ENCODE measurements at places on chromosomes 11 and 22. TPM values are rescaled to one million over a fixed set of nuclear protein-coding genes. Genes with fewer than 3 reads are reported as not detected.

- DNase-seq, result no peak
Measured at GRCh38 chr22:36425977-36426523, 38.3 kb upstream of the MYH9 start.

- no peak for DNase-seq
Measured at GRCh38 chr22:50338860-50339462, 4.2 kb upstream of the PPP6R2 start.

DNA sequence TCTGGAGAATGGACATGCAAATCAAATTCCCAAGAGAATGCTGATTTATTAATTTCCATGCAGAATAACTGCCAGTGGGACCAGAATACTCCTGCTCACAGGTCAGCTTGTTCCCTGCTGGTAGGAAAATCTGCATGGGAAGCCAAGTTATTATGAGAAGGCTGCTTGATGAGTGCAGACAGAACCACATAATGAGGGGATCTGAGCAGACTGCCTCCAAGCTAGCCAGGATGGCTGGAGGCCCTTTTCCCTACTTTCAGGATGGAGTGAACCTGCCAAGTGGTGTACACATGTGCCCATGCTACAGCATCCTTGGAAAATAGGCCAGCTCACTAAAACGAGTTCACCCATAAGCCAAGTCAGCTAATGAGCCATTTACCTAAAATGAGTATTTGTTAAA is 55.2 kb upstream of the ZBED5 start:
- DNase-seq, result no peak

The NRIP3 gene
- 2.1 TPM for total RNA-seq

DNA sequence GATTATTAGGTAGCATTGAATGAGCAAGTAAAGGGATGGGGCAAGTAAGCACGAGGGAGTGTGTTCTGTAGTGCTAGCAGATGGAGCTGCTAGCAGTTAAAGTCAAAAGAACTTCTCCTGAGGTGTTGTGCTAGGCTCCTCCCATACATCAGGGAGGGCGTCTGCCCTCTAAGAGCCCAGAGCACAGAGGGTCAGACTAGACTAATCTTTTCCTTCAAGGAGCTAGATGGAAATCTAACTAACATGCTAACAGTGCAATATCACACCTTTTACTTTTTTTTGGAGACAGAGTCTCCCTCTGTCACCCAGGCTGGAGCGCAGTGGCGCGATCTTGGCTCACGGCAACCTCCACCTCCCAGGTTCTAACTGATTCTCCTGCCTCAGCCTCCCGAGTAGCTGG is 3.2 kb upstream of the PLA2G6 start:
- no peak for DNase-seq

DNA sequence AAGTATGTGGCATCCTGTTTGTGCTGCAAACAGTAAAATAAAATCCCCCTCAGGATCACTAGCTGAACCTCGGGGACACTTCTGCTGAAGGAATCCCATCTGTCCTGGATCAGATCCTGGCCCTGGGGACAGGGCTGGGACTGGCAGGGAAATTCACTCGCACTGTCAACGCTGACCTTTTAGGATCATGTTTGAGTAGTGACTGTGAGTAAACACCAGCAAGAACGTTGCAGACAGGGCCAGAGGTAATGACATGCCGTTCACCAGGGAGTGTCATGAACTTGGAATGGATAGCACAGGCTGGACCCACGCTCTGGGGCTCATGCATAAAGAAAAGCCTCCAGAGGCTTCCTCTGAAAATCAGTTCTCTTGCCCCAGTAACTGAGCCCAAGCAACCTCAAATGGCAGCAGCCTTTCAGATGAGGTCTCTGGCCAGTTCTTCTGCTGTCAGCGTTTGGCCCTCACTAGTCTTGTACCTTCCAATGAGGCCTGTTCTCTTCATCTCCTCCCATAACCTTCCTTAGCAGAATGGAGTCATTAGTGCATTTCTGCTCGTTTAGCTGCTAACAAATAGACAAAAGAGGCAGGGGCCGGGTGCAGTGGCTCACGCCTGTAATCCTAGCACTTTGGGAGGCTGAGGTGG is 51.0 kb upstream of the BARX2 start:
- peak; percentile 64 for DNase-seq

The GLYAT gene
- 0.99 TPM for total RNA-seq

The MMP8 gene
- not detected for total RNA-seq

GRCh38 chr11:329886-330253 is 9.2 kb upstream of the IFITM3 start:
- no peak for DNase-seq

The TRPM5 gene
- 2.6 TPM for total RNA-seq

The MEI1 gene
- not detected for total RNA-seq

GRCh38 chr11:91691872-91692271 is 532.7 kb upstream of the FAT3 start:
- no peak for DNase-seq

All from body of pancreas (tissue), 4 donors.